ENCODE measurements at places on chromosomes 11 and 22. TPM values are rescaled to one million over a fixed set of nuclear protein-coding genes. Genes with fewer than 3 reads are reported as not detected.

DNA sequence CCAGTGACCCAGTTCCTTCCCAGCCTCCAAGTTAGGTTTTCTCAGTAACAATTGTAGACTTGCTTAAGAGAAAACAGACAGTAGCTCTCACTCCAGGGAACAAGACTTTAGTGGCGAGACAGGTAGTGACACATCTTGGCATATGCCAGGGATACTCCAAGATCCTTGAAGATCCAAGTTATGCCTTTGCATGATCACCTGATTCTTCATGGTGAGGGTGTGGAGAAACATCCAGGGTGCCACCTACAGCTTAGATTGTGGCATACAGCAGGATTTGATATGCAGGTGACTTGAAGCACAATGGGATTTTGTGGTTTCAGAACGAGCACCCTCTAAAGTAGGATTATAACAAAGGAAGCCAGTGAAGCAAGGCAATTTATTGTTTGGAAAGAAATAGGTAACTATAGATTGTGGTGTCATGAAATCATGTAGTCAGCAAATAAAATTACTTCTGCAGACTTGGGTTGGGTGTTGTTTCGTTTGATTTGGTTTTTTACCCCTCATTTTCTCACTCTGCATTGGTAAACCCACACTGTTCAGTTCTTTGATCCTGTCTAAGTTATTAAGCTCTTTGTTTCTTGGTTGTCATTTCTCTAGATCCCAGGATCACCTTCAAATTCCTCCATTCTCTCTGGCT lies 9.2 kb downstream of the POU2AF3 start:
- DNase-seq = no peak

Gene KRTAP5-2
- polyA plus RNA-seq = not detected

DNA sequence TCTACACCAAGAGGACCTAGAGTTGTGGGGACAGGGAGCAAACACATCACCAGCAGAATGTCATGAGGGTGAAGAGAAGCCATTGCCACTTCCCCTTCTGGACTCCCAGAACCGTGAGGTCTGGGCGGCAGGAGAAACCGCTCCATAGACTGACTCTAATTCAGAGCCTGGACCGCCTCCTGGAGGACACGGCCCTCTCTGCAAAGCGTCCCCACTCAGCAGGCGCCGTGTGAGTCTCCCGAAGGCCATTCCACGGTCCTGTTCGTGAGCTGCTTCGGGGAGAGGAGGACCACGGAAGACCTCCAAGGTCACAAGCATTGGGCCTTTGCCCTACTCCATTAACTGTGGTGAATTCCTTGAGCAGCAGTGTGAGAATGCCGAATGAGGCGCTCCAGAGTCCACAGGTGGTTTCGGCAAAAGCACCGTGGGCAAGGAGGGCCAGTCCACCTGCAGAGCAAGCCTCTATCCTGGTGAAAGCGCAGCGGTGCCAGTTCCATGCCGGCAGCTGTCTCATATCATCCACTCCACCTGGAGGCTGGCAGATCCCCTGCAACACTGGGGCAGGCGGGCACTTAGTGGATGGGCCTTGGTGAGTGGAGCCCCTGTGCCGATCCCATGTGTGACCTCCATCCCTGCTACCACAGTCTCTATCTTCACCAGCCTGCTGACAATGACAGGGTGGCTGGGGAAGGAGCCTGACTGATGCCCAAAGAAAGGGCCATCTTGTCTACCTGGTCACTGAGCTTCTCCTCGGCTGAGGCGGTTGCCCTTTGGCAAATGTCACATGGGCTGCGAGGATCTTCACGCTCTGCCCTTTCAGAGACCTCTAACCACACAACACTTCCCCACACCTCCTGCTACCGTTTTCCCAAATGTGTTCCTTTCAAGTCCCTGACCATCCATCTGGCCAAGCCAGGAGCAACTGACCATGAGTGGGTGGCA lies 7.5 kb downstream of the C11orf21 start:
- no peak for DNase-seq

GRCh38 chr11:612201-612960 lies 3.4 kb downstream of the IRF7 start:
- DNase-seq = no peak

DNA sequence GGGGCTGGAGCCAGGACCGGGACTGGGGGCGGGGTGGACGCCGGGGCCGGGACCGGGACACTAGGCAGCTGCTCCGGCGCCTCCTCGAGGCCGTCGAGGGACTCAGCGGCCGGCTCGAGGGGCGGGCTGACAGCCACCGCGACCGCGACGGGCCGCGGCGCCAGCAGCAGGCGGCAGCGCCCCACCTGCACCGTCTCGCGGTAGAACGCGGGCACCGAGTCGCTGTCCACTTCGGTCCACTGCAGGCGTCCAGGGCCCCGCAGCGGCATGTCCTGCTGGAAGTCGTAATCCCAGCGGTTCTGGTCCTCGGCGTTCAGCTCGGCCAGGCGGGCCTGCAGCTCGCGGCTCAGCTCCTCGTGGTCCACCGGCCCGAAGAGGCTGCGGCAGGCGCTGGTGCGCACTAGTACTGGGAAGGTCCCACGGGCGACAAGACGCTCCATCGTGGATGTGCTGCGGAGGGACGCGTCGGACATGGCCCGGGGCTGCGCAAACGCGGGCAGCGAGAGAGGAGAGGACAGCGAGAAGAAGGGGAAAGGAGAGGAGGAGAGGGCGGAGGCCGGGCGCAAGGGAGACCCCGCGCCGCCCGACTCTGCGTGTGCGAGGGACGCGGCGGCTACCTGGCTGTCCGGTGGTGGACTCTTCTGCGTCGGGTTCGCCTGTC lies 428 bp downstream of the CDKN1C start:
- DNase-seq = no peak

DNA sequence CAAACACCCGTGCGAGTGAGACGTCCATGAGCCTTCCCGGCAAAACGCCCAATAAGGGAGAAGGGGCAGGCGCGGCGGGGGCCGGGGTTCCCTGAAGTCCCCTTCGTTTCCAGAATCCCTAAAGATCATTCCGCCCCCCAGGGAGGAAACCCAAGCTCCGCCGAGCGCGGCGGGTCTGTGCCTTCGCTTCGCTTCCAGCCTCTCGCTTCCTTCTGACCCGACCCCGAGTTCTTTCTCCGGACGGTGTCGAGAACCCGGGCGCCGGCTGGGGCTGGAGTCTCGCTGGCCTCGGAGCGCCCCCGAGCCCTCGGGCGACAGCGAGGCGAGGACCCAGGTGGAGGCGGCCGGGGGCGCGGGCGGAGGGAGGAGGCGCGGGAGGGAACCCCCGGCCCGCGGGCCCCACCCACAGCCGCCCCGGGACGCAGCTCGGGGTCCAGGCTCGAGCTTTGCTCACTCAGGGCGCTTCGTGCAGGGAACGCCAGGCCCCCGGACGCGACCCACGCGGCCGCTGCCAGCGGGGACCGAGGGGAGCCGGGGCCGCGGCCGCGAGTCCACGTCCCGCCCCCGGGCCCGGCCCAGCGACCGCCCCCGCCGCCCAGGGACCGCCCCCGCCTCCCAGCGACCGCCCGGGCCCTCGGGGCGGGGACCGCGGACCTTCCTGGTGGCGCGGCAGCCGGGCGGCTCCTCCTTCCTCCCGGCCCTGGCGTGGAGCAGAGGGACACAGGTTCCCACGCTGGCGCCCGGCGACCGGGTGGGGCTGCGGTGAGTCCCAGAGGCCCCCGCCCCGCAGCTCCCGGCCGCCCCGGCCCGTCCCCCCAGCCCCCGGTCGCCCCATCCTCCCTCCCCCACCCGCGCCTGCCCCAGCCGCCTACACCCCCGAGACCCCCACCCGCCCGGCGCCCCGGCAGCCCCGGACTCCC lies at the start of gene PGGHG:
TSS of gene PGGHG (plus strand) at position 649 of the 920 bp plus-strand sequence. CDS start 691 bp downstream, outside the sequence.
- DNase-seq = no peak

Gene LTO1
- polyA plus RNA-seq = 14.5 TPM

- DNase-seq = no peak
Measured at GRCh38 chr11:69925366-69926196, 106.4 kb upstream of the FGF3 start.

- DNase-seq = no peak
Measured at GRCh38 chr11:115222863-115223530, 281.2 kb downstream of the CADM1 start.

- DNase-seq = no peak
Measured at GRCh38 chr11:28819741-28820140, 711.6 kb downstream of the METTL15 start.

Gene DNAJC24
- 8.8 TPM for polyA plus RNA-seq

Gene FOLH1
- not detected for polyA plus RNA-seq

DNA sequence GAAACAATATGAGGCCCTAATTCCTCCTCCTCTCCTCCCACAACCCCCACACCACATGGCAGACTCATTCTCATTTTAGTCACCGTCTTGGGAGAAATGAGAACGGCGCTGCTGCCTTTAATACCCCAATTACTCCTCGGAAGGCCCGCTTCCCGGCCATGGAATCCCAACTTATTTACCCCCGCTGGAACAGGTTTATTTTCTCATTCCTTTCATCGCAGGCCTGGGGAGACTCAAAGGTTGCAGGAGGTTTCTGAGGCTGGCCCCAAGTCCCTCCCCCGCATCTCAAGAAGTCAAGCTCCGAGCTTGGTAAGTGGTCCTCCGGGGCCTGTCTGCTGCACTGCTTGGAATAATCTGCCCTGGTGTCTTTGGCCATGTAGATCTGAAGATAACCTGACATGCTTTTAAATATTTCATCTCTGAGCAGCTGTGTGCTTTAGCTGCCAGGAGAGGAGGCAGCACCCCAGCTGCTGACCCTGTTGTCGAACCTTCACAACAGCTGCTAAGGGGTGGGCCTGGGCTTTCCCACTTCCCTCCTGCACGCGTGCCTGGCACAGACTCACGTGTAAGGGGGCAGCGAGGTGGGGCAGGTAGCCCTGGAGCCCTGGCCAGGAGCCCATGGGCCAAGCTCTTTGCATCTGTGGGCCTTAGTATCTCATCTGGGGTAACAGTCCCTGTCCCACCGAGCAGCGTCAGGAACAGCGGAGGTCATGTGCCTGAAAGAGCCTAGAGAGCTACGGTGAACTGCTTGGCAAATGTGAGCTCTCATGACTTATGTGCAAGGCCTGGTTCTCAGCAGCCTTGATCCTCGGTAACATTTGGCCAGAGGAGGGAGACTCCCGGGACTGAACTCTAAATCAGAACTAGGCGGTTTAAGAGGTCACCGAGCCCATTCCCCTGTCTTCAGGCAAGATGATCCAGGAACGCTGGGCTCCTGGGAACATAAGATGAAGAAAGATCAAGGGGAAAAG lies 164.6 kb downstream of the ST3GAL4 start:
- no peak for DNase-seq

Gene ENDOD1
- 13.6 TPM for polyA plus RNA-seq

GRCh38 chr22:19757140-19757984 lies 3.2 kb upstream of the TBX1 start:
- no peak for DNase-seq

DNA sequence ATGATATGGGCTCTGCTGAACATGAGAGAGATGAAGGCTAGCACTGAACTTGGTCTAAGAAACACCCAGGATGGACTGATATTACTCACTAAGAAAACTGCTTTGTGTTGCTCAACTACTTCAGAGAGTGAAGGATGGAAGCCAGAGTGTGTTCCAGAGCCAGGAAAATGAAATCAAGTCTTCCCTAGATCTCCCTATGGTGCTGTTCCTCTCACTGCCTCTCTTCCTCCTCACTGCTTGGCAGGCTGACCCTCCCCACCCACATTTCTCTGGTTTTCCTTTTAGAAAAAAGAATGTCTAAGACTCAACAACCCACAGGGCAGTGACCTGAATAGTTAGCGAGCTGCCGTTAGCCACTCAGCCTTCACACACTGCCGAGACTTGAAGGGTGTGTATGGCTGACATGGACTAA lies 65.6 kb downstream of the CCDC81 start:
- no peak for DNase-seq

Gene ARHGAP8
- 0.18 TPM for polyA plus RNA-seq

DNA sequence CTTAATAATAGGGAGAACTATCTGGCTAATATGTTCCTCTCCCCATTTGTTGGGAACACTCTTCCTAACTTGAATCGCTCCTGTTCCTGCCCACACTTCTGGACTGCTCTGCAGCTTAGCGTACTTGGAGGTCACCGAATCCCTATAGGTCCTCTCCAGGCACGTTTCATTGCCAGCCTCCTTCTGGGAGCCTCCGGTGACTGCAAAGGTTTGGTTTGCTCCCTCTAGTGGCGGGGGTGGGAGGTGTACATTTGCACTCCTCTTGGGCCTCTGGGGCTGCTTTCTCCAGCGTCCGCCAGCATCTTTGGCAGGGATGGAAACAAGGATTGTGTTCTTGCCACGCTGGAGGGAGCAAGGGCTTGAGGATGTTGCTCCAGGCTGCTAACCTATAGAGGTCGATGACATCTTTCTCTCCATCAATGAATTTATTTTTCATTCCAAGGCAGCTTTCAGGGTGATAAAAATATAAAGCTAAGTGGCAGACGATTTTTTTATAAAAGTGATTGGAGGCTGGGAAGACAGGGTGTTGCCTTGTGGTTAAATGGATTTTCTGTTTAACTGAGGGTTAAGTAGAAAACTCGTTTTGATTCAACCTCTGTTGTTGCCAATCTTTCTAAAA lies 48.7 kb downstream of the TSPAN18 start:
- DNase-seq = no peak

Gene BTG4
- polyA plus RNA-seq = not detected

Measured in BJ (cell line).